ENCODE measurements at places on chromosomes 6 and 20.

DNA sequence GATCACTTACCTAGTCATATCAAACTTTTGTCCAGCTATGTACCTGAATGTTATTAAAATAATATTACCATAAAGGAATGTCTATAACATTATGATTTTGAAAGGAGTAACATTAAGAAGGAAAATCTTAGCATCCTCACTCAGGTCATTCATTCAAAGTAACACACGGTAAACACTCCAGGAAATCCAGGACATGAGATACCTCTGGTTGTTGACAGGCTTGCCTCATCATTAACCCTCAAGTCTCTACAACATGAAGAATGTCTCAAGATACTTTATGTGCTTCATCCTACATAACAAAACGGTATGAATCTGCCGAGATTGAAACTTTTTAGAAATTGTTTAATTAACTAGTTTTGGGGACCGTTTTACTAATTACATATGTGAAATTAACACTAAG lies 690 bp upstream of the FILIP1 start:
- no peak for DNase-seq

DNA sequence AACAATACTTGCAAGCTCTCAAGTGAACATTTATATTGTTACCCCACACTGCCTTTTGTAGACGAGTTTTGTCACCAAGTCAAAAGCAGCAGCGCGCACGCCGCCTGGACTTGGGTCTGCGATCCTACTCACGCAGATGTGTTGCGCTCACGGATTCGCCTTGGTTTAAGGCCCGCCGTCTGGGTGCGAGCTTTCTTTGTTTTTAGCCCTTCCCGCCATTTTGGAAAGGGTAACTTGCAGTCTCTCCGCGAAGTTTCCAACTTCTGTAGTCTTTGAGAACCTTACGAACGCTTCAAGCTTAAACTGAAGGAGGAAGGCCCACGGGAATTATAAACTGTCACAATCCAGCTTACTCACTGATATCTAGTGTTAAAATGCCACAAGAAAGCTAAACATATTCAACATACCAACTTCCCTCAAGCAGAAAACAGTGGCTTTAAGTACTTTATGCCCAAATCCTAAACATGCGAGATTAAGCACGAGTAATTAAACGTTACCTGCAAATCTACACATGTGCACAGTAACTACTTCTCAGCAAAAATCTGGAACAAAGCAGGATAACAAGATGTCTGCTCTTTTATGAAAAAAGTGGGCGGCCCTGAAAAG lies 80.4 kb upstream of the BTN3A2 start:
- no peak for DNase-seq

DNA sequence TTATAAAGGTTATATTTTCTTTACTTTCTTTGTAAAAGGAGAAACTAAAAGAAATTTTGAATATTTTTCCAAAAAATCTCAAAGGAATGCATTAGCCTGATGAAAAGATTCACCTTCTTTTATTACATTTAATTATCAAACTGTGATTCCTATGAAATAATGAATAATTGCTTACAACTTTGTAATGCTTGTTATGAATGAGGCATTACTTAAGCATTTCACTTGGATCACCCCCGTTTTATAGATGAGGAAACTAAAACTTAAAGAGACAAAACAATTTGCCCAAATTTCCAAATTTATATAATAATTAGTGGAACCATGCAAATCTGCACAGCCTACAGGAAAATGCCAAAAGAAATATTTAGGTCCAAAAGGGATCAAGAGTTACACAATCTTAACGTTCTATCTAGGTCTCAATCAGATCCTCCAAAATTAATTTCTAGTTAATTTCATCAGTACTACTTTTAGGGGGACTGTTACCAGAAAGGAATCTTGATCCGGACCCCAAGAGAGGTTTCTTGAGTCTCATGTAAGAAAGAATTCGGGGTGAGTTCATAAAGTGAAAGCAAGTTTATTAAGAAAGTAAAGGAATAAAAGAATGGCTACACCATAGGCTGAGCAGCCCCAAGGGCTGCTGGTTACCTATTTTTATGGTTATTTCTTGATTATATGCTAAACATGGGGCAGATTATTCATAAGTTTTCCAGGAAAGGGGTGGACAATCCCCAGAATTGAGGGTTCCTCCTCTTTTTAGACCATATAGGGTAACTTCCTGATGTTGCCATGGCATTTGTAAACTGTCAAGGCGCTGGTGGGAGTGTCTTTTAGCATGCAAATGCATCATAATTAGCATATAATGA lies 288.0 kb downstream of the ADGB start:
- DNase-seq, result no peak

DNA sequence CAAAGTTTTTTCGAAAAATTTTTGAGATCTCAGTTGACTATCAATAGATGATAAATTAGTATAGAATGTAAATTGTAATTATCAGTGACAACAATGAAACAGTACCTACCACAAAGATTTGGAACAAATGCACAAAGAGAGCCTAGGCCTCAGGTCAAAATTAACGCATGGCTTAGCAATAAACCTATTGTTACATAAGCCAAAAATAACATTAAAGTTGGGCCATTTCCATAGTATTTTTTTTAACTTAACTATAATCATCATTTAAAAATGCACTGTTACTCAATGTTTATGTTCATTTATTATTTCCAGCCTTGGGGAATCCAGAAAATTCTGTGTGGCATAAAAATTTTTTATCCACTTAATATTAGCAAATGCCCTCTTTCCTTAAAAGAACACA lies 117.0 kb downstream of the EPB41L2 start:
- no peak for DNase-seq

- no peak for DNase-seq
These were observed at the start of gene BHLHE23 for GRCh38 chr20:63006540-63007359. BHLHE23 (minus strand) TSS chr20:63006964; CDS start chr20:63006774, 190 bp downstream.

DNA sequence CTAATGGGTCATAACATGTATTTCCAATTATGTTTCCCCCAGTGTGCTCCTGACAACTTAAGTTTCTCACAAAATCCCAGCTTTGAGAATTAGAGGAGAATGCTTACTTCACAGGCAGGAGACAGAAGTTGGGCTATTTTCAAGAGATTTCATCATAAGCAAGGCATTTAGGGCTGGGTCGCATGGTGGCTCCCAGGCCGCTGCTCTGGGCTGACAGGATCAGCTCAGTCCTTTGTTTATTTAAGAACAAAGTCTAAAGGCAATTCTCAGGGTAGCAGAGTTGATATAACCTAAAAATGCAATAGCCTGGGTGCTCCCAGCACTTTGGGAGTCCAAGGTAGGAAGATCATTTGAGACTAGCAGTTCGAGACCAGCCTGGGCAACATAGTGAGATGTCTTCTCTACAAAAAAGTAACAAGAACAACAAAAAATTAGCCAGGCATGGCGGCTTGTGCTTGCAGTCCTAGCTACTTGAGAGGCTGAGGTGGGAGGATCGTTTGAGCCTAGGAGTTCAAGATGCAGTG lies 10.9 kb downstream of the FOXQ1 start:
- DNase-seq, result no peak

GRCh38 chr6:117559299-117559698 lies 43.0 kb downstream of the GOPC start:
- DNase-seq, result no peak

All from GM04503 (cell line).